Stimulated activated CD4-positive, alpha-beta T cell treated with anti-CD3 and anti-CD28 coated beads, Interleukin-4, amount 100 ng/mL, for 1 hour (primary cell): ENCODE measurements at places on chromosomes 6 and 20.
A peak's percentile ranks its signal among the peaks of the same experiment; 100 is the strongest.

- no peak for DNase-seq
Observed at GRCh38 chr6:22150368-22151035, 146.3 kb downstream of the PRL start.

DNA sequence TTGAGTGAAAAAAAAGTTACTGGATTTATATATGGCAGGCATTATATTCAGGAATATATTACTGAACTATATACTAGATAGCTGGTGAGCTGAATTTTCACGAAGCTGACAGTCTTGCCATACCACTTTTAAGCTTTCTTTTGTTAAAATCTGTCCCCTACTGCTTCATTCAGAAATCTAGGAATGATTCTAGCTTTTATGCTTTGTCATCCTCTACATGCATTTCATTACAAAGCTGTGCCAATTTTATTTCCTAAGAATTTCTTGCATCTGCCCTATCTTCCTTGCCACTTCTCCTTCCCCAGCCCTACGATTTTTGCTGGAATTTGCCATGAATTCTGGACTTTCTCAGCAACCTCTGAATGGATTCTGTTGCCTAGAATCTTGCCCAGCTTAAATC is 158.5 kb upstream of the ADGRB3 start:
- no peak for DNase-seq

- no peak for DNase-seq
Observed at GRCh38 chr6:106733386-106733785, 104.0 kb downstream of the QRSL1 start.

- DNase-seq = no peak
Observed at GRCh38 chr6:152673236-152673635, 24.5 kb upstream of the MYCT1 start.

DNA sequence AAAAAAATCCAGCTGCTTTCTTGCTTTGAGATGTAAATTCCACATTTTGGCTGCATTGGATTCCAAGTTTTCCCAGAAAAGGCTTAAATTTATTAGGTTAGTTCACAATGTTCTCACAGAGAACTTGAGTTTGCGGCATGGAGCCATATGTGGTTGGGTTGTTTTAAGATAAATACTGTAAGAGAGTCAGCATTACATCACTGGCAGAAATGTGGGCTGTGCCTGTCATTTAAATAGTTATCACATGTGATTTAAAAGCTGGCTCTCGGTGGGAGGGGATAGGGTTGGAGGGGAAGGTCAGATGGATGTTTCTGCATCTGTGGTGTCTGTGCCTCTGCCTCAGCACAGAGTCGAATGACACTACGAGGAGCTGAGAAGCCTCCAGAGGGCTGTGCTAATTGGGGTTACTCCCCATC is 73.8 kb upstream of the SCP2D1 start:
- no peak for DNase-seq

- no peak for DNase-seq
Observed at GRCh38 chr20:53662595-53662994, 69.0 kb upstream of the ZNF217 start.

DNA sequence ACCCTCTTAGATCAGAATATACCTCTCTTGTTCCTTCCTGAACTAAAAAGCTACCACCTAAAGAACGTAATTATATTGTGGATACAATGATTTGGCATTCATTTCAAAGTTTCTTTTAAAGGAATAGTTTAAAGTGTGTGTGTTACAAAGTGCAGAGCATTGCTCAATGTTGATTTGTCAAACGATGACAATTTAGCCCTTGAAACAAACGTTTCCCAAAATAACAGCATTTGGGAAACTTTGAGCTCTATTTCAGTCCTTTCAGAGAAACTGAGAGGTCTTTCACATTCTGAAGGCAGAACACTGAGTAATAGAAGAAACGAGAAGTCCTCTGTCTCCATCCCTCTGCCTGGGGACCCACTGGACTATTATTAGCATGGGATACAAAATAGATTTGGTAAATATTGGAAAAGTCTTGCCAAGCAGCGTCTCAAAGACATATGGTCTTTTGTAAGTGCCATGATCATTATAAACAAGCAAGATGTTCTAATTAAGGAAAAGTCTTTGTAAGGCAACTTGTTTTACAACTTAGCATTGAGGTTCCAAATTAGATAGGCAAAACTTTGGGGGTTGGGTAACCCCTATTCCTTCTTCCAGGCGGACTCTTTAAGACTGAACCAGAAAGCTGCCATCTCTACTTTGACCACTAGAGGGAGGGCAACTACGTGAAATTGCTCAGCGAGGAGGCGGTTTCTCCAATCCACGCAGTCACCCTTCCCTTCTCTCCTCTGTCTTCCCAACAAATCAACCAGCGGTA is 208.8 kb downstream of the RNF144B start:
- DNase-seq = peak; percentile 7

DNA sequence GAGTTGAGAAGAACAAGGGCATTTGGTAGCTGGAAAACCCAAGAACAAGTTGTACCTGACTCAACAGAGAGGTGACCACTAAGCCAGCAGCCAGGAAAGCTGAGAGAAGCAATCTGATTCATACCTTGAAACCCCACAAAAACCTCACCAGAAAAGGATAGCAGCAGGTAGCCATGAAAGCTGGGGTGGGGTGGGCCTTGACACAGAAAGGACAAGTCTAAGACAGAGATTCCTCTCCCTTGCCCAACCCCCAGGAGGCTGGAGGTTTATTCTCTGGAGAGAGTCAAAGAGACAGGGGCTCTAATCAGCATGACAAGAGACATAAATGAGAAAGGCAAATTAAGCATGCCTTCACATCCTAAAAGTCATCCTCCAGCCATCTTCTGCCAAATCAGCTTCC is 151.7 kb upstream of the DST start:
- DNase-seq = no peak

DNA sequence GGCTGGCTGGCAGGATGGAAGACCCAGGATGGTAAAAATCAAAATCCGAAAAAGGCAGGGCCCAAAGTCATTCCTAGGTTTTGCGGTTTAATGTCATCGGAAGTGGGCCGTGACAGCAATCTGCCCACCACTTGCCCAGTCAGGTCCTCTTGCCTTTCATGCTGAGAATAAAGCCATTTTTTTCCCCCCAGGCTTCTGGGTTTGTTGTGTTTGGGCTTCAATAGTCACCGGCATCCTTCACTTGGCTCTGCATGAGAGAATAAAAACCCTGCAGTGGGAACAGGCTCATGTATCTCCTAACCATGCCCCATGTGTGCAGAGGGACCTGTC is 56.1 kb downstream of the MEP1A start:
- DNase-seq = no peak

GRCh38 chr6:161101517-161101916 is 109.9 kb downstream of the MAP3K4 start:
- DNase-seq = no peak

GRCh38 chr6:51025082-51025777 is 206.6 kb downstream of the TFAP2B start:
- DNase-seq = no peak

DNA sequence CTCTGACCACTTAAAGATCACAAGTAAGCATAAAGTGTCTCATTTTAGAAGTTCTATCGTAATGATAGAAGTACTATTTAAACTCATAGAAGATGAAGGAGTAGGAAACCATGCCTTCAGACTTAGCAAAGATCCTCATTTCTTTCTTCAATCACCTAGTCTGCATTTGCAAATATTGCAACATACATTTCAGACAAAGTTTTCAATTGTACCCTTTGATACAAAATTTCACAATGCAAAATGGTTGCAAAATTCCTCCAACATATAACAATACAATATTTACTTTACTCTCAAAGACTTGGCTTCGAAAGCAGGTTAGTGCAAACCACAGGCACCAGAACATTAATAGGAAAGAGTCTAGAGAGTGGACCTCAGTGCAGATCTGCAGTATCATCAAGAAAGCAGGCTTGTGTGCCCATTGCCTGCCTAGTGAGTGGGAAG is 16.1 kb upstream of the ROS1 start:
- DNase-seq = no peak

GRCh38 chr6:167034056-167034455 is 34.9 kb downstream of the CEP43 start:
- DNase-seq = no peak

DNA sequence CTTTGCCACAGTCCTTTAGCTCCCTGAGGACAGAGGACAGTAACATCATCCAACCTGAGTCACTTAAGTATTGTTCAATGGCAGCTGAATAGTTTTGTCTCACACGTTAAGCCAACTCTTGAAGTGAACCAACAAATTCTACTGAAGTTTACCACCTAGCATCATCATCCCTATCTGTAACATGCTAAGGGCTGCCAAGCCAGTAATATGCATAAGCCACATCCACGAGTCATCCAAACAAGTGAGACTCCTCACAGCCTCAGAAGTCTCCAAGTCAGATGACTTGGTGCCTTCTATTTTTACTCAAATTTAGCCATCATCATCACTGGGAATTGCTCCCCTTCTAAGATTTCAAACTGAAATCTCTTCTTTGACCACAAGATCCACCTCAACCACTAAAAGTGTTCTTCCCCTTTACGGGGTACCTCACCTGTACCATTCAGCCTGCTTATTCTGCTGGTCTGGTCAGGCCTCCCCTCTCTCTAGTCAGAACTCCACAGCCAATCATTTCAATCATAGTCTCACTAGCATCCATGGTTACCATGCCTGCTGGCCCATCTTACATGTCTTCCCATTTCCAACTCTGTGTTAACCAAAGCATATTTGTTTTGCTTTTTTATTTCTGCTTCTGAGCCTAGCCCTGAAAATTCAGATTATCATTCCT is 73.7 kb downstream of the DTNBP1 start:
- no peak for DNase-seq

DNA sequence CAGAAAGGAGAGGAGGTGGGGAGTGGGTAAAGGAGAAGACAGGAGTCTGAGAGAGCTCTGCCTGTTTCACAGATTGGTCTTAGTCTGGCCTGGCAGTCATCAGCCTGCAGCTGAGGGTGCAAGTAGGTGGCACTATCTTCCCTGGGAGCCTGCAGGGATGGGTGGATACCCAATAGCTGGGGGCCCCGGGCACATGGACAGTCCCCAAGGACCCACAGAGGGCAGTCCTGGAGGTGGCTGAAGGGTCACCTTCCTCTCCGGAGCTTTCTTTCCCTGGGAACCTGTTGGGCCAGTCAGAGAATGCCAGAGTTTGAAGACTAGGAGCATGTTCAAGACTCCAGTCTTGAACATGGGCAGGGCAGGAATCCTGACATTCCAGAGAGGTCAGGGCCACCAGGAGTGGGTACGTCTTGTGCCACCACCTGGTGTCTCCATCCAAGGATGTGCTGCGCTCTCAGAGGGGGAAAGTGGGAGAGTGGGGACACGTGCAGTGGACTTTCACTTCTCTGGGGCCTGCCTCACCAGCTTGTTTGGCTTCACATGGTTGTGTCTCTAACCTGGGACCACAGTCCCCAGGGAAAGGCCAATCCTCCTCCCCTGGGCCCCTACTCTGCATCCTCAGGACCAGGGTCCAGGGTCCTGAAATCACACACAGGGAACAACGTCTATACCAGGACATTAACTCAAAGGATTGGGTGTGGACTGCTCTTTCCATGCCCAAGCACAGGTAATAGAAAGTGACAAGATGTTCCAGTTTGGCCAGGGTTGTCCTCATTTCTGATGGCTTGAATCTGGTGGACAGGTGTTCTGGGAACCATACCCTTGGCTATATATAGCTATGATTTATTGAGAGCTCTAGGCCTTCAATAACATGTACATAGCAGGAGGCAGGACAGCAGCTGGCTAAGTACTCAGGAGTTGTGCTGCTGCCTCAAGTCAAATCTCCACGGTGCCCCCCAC is 18.0 kb downstream of the AARS2 start:
- no peak for DNase-seq

DNA sequence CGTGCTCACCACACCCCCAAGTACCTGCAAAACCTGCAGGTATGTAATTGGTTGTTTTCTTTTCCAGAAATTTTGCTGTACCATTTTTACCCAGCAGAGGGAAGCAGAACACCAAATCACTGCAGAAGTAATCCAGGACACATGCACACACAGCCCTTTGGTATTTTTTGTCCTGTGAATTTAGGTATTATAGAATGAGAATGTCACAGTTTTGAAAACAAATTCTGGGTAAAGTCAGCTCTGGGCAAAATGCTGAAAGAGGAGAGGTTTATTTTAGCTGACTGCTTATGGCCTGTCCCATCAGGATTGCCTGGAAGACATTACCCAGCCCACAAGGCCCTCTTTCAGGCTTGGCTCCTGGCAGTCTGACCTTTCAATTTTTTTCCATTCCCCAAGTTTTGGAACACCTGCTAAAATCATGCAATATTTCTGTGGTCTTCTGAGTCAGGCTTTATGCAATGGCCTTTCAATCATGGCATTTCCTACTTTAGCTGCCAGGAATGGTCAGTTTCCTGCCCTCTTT is 3.5 kb upstream of the EFHC1 start:
- no peak for DNase-seq

- DNase-seq = no peak
Observed at GRCh38 chr20:37734228-37734985, 40.6 kb downstream of the CTNNBL1 start.

DNA sequence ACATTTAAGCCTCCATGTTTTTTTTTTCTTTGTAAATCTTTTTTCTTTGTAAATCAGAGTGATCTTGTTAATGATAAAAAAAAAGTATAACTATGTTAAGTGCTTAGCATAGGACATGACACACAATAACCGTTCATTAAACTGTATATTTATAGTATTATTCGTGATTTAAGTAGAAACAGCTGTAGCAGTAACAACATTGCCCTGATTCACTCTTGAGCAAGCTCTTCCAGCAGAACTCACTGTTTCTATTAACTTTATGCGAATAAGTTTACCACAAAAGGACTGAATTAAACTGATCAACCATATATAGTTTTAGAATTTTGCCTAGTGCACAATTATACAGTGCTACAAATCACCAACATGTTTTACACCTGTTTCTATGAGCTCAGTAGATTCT is 1338.0 kb upstream of the EYS start:
- DNase-seq = no peak

- no peak for DNase-seq
Observed at GRCh38 chr6:101597693-101598092, 204.2 kb downstream of the GRIK2 start.

GRCh38 chr20:8663424-8663823 is 405.5 kb upstream of the PLCB4 start:
- DNase-seq = no peak

GRCh38 chr6:156199182-156199581 is 578.0 kb upstream of the ARID1B start:
- DNase-seq = no peak

DNA sequence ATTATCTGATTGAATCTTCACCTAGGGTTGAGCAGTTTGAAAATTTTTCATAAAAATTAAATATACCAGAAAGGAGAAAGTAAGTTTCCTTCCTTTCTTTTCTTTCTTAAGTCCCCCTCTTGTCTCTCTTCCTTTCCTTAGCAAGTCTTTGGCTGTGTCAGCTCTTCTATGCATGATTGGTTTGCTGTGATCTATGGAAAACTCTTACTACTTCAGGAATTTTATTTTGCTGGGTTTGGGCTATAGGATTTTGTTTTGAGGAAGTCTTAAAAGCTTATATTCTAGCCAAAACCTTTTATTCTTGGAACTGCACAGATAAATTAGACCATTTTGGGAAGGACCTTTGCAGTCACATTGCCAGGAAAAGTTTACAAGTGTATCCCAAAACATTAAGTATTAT is 173.4 kb upstream of the CITED2 start:
- no peak for DNase-seq

DNA sequence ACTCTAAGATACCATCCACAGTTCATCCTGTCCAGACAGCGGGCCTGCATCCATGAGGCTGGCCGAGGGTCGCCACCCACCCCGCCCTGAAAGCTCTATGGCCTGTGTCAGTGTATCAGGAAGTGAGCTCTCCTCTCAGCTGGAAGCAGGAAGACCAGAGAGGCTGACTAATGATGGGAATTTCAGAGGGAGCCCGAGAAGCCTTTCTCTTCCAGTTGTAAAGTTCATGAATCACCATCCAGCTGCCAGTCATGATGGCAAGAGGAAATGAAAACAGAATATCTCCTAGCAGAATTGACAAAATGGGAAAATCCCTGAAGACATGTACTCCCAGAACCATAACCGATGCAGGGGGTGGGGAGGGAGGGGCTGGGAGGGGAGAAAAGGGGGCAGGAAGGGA is 109.6 kb upstream of the RPS6KA2 start:
- no peak for DNase-seq
